Transverse colon (tissue), 4 donors: ENCODE measurements at places on chromosomes 13 and 19. TPM values are rescaled to one million over a fixed set of nuclear protein-coding genes. Genes with fewer than 3 reads are reported as not detected.

The NLRP9 gene
- total RNA-seq: not detected

The GAS6 gene
- 152 TPM for total RNA-seq

The BBC3 gene
- total RNA-seq: 12.2 TPM

The SLC46A3 gene
- total RNA-seq: 6.4 TPM

DNA sequence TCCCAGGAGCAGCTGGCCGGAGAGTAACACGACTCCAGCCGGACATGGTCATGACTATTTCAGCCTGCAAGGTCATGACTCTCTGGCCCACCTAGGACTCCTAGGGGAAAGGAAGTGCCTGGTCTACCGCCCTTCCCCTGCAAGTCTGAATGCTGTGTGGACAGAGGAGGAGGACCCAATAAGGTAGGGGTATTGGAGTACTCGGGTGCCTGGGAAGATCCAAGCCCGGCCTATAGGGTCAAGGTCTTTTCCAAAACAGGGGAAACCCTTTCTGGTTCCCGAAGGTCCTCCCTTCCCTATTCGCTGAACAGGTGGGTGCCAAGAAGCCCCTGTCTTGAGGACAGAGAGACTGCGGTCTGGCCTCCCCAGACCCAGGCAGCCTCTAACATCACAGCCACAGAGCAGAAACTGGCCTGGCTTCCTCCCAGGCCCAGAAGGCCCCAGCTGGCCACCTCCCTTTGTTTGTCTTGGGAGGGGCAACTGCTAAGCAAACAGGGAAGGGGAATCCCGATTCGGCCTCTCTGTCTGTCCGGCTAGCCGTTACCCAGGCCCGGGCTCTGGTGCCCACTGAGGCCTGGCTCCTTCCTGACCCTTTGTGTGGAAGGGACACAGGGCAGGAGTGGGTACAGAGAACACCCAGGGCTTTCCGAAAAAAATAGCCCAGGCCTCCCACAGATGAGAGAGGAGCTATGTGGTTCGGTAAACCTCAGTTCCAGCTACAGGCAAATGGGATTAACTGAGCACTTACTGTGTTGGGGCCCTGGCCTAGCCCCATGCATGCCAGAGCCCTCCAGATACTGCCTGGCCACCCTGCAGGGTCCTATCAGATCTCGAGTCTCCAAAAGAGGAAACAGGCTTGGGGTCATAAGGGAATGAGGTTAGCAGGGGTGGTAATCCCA lies 5.2 kb upstream of the GRAMD1A start:
- peak; percentile 65 for DNase-seq

- no peak for DNase-seq
These were observed 6.6 kb upstream of the FBXW9 start for GRCh38 chr19:12703046-12703445.

DNA sequence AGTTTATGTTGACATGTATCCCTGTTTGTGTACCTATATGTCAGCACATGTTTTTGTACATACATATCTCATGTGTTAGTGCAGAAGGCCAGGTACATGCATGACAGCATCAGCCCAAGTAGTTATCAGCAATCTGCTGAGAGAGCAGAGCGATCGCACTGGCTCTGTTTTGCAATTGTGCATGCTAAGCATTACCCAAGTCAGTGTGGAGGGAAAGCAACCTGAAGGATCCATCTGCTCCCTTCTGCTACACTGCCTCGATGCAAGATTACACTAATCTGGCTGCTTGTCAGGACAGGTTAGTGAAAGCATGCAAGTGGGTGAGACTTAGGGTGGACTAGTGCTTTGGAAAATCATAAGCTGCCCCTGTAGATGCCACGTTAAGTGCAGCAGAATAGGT lies 211.8 kb downstream of the PCCA start:
- no peak for DNase-seq

DNA sequence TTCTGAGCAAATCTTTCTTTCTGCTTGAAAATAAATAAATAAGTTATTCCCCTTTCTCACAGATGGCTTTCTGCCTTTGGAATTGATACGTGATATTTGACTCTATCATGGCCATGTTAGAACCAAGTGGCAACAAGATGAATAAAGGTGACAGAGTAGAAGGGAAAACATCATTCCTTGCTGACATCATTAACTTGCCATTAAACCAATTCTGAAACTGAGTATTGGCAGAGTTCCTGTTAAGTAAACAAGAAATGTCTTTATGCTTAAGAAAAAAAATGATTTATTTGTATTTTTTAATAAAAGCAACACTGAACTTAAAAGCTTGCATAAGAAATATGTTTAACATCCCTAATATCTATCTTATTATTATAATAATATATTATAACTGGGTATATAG lies 828.1 kb downstream of the PCDH9 start:
- no peak for DNase-seq

GRCh38 chr19:5595745-5596144 lies 26.8 kb downstream of the SAFB2 start:
- no peak for DNase-seq

The STXBP2 gene
- 241 TPM for total RNA-seq

DNA sequence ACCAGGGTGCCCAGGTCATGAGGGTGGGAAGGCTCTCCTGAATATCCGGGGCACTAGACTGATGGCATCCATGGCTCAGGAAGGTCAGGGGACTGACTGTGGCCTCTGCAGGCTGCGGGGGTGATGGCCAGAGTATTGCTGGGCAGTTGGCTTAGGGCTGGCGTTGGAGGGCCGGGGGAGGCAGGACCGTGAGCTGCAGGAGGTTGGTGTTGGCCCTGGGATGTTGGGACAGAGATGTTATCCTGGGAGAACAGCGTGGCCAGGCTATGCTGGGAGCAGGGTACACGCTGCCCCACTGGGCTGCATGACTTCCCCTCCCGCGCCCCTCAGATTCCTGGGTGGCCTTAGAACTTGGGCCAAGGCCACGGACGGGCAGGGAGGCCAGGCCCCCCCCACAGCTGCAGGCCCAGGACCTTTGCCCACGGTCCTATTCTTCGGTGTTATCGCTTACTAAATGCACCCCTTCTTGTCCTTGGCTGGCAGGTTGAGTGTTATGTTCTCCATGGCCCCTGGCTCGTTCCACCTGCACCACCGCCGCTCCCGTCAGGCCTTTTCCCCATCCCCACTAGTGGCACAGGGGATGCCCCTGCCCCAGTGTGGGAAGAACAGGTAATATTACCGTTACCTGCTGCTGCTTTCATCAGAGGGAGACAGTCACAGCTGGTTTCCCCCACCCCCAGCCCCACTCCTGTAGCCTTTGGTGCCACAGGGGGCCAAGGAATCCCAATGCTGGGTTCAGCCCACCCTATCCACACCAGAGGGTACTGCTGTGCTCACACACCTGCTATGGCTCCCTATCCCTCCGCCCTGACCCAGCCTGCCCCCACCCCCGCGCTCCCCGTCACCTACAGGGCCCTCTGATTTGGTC lies 3.2 kb upstream of the ISYNA1 start:
- DNase-seq: no peak

DNA sequence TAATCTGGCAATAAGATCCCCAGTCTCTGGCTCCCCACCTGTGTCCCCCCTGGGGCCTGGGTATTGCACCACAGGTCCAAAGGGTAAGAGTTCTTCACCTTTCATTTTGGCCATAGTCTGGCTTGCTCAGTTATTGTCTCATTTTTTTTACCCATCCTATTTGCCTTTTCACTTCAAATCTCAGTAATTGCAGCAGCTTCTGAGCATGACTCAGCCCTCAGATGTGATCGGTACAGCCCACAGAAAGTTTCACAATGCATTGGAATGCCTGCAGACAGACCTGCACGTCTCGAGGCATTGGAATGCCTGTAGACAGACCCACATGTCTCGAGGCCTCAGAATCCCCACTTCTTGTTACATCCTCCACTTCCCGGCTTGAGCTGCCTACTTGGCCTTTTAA lies 173.6 kb downstream of the NUFIP1 start:
- no peak for DNase-seq

DNA sequence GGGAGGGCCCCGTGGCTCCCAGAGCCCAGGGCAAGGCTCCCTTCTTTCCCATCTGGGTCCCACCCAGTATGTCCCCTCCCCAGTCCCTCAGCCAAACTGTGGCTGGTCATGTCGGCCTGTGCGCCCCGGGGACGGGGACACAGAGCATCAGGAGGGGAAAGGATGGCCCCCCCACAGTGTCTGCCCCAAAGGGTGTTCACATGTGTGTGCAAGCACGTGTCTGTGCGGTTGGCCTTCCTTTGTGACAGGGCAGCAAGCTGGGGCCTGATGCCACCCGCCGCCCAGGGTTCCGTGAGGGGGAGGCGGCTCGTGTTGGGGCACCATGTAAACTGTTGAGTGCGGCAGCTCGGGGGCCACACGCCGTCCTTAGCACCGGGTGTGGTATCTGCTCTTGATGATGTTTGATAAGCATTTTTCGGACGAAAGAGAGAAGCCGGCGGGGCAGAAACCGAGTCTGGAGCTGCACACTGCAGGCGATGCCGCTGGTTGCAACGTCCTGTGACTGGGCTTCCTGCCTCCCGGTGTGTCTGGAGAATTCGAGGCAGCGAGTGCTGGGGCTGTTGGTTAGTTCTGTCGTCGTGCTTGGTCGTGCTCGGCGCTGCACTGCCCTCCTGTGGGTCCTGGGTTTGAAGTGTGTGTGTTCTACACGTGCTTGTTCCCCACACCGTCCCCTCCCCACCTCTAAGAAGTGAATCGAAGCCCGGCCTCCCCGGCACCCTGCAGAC lies 18.4 kb downstream of the GNA11 start:
- no peak for DNase-seq

The FBXW9 gene
- total RNA-seq: 3.2 TPM

- no peak for DNase-seq
These were observed 134.6 kb downstream of the KATNAL1 start for GRCh38 chr13:30172593-30173302.

- peak; percentile 47 for DNase-seq
These were observed 20.6 kb upstream of the ADGRE1 start for GRCh38 chr19:6866741-6867151.

GRCh38 chr13:31545616-31546015 lies 193.7 kb upstream of the RXFP2 start:
- DNase-seq: no peak

The ANKRD24 gene
- total RNA-seq: 1.2 TPM

DNA sequence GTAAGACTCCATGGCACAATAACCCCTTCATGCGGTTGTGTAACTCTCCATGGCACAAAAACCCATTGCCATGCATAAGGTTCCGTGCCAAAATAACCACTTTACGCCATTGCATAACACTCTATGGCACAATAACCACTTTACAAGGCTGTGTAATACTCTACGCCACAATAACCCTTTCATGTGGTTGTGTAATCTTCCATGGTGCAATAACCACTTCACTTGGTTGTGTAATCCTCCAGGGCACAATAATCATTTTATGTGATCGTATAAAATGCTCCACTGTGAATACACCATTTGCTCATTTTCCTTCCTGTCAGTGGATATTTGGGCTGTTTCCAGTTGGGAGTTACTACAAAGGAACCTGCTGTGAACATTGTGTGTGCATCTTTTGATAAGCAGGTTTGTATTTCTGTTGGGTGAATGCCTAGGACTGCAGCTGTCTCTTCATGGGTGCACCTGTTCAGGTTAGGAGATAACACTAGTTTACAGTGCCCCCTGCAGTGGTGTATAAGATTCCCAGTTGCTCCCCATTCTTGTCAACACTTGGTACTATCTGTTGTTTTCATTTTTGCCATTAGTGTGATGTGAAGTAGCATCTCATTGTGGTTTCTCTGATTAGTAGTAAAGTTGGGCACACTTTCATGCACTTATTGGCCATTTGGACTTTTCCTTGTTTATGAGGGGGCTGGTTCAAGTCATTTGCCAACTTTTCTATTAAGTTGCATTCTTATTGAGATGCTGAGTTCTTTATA lies 21.1 kb upstream of the ZSCAN18 start:
- no peak for DNase-seq

DNA sequence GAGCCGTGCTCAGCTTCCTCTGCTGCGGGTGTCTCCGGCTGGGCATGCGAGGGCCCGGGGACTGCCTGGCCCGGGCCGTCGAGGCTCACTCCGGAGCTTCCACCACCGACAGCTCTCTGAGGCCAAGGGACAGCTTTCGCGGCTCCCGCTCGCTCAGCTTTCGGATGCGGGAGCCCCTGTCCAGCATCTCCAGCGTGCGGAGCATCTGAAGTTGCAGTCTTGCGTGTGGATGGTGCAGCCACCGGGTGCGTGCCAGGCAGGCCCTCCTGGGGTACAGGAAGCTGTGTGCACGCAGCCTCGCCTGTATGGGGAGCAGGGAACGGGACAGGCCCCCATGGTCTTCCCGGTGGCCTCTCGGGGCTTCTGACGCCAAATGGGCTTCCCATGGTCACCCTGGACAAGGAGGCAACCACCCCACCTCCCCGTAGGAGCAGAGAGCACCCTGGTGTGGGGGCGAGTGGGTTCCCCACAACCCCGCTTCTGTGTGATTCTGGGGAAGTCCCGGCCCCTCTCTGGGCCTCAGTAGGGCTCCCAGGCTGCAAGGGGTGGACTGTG lies 1.2 kb downstream of the S1PR4 start:
- DNase-seq: no peak

- peak; percentile 61 for DNase-seq
These were observed 5.5 kb upstream of the IFI30 start for GRCh38 chr19:18167975-18168645.

The KIR2DL1 gene
- not detected for total RNA-seq

DNA sequence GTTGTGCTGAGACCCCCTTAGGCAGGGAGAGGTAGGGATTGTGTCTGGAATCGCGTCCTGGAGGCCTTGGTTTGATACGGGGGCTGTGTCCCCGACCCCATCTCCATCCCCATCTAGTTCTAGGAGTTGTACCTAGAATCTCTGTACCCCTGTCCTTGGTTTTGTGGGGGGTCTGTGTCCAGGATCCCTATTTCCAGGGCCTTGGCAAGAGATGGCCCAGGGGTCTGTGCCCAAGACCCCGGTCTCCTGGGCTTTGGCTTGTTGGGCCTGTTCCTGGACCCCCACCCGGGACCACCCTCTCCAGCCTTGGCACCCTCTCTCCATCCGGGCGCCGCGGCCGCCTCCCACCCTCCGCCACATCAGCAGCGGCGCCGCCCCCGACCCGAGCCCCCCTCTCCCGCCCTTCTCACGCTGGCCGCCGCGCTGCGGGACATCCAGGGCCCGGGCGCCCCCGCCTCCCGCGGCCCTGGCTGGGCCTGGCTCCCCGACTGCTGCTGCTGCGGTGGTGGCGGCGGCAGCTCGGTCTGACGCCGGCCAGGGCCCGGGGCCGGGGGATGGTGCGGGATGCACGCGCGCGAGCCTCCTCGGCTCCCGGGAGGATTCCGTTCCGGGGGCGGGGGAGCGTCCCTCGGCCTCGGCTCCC lies at the start of gene NUMBL:
NUMBL (minus strand) TSS at position 602 of the 643 bp plus-strand sequence; CDS start at position 434, 168 bp downstream.
- DNase-seq: no peak

DNA sequence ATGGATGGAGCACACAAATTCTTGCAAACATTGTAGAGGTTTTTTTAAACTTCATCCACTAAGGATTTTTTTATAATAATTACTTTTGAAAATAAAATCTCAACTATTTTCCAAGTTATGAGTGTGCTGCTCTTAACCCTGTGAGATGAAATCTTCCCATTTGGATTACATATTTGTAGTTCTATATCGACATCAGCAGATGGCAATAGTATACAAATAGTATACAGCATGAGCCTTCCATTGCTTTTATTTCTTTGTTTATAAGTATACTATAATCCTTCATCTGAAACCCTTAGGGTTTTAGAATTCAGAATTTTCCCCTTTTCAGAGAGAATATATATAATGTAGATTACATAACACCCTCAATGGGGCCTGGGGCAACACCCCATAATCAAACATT lies 70.5 kb downstream of the GJA3 start:
- no peak for DNase-seq
